ENCODE measurements at places on chromosomes 12 and 14.

- DNase-seq: no peak
Measured at GRCh38 chr12:98344046-98344930, 171.1 kb upstream of the TMPO start.

DNA sequence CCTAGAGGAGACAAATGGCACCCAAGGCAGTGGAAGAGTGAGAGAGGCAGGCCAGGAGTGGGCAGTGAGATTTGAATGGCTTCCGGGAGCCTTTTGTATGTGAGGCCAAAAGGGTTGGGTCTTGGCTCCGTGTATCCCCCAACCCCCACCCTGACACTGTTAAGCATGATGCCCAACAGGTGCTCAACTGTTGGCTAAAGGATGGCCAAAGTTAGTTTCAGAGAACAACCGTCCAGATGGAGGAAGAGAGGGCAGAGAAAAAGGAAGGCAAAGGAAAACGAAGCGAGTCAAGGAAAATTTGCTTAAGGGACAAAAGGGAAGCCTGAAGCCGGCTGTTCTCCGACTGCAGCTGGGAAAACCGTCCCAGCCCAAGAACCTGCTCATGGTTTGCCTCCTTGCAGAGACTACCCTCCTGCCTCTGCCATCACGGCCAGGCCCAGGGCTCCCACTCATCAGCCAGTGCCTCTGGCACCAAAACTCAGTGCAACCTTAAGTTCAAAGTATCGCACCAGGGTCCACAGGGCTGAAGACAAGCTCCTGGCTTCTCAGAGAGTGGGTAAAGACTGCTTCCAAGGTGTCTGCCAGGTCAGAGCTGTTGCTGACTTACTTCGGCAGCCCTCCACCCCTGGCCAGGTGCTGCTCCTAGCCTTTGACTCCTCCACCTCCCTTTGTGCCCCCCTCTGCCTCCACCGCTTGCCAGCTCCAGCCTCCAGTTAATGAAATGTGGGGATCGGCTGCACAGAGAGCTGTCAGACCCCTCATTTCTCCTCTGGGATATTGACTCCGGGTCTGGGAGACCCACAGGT lies 4.2 kb upstream of the C1QL4 start:
- no peak for DNase-seq

- DNase-seq: no peak
Measured at GRCh38 chr12:129550353-129550752, 353.5 kb downstream of the TMEM132D start.

DNA sequence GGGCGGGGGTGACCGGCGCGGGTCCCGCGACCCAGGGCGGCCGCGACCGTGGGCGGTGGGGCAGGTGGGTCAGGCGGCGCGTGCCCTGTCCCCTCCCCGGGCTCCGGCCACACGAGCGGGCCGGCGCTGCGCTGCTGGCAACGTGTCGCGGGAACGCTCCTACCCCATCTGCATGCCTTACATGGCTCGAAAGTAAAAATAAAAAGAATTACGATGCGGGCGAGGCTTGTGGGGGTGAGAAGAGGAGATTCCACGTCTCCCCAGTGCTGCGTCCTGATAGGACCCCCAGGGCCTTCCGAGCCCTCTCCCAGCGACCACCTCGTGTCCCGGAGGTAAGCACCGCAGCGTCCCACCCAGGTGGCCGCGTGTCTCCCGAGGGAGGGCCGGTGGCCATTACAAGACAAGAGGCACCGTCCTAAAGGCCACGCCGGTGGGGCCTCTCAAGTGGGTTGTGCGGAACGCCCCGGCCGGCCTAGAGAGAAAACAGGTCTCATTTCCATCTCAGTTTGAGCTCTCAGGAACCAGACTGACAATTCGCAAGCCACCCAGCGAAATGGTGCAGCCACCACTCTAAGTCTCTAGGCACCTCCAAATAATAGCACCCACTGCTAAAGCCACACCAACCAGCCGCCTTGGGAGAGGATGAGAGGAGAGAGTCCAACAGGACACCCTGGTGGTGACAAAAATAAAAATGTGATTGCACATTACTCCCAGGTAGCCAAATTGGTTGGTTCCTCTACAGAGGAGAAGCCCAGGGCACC lies 612 bp upstream of the FOXN3 start:
- peak; percentile 46 for DNase-seq

- peak; percentile 45 for DNase-seq
Measured at GRCh38 chr12:56029666-56030293, 8.9 kb downstream of the IKZF4 start.

GRCh38 chr12:132521712-132522292 lies 31.9 kb downstream of the FBRSL1 start:
- no peak for DNase-seq

GRCh38 chr12:40439771-40440492 lies 215.1 kb downstream of the LRRK2 start:
- no peak for DNase-seq

DNA sequence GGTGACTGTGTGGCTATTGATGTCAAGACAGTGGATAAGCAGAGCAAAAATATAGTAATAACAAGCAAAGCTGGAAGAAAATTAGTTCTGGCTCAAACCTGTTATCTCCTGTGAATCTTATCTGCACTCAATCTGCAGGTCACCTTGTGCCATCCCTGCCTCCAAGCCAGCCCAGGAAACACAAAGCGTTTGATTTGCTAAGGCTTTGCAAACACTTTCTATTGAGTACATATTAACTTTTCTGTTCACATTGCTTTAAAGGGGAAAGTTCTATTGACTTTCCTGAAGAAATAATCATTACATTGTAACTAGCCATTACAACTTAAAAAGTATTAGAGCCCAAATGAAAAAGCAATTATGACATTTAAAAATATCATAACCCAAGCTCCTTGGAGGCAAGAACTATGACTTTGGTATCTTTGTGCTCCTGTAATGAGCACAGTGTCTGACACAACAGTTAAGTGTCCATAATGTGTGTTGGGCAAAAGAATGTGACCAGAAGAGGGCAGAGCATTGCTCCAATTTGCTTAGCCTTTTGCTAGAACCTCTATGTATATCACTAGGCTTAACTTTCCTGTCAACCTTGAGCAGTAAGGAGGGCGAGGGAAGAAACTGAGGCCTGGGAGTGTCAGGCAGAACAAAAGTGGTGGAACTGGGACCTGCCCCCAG lies 24.7 kb downstream of the SERPINA3 start:
- DNase-seq: no peak

GRCh38 chr12:89250636-89251035 lies 101.7 kb downstream of the DUSP6 start:
- no peak for DNase-seq

DNA sequence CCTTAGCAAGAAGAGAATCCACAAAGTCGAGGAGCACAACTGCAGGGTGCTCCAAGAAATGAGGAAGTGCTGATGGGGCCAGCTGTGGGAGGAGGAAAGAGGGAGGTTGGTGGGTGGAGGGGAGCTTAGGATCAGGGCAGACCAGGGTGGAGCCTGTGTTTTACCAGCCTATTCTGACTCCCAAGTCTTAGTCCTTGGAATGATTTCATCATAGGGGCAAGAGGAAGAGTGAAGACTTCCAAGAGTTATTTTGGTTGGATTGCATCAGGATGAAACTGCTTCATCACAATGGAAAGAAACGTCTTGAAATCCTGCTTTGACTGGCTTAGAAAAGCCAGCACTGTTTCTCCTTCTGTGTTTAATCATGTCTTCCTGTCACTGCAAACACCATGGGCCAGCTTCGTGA lies 194.0 kb downstream of the DPF3 start:
- DNase-seq: no peak
